Astrocyte (in vitro differentiated cells and primary cell): ENCODE measurements at places on chromosomes 2 and 18. TPM values are rescaled to one million over a fixed set of nuclear protein-coding genes. Genes with fewer than 3 reads are reported as not detected.

DNA sequence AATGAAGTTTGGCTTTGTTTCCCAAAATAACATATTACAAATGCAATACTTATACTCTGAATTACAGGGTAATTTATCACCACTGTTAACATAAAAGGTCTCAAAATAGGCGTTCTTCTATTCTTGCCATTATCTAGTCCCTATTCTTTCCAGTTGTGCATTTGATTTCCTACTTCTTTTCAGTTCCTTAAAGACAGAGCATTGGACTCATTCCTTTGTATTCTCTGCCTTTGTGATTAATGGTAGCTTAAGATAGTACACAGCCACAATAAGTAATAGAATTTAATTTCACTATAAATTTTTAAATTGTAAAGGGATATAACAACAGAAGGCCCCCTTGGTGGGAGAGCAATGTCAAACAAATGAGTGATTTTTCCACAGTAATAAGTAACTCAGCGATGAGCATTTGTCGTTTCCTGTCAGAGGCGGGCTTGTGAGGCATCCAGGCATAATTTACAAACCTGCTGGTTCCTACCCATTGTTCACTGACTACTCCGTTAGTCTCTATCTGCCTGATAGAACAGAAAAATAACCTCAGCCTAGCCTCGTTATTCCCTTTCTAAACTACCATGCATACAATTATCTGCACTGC lies 456.6 kb upstream of the REG3G start:
- DNase-seq = no peak

DNA sequence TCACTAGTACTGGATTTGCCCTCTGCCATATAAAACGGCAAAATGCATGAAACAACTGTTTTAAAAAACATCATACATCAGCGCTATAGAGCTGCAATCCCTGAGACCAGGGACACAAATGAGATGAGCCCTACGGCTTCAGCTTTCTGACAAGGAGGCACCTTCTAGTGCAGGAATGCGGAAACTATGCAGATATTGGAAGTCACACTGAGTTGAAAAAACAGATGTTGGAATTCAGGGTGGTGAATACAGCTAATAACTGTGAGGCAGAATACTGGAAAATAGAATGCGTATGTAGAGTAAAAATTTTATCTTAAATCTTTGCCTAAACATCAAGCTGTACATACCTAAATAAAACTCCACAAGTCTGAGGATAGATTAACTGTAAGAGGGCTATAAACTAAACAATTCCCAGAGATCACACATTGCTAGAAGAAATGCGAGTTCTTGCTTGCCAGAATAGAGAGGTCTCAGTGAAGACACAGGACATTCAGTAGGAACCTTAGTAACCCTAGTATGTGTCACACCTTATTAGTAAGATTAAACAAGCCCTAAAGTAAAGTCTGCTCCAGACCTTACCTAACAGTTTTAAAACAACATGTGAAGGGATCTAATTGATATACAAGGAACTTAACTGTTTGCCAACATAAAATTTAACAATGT lies 541.4 kb upstream of the DDX18 start:
- DNase-seq = no peak

DNA sequence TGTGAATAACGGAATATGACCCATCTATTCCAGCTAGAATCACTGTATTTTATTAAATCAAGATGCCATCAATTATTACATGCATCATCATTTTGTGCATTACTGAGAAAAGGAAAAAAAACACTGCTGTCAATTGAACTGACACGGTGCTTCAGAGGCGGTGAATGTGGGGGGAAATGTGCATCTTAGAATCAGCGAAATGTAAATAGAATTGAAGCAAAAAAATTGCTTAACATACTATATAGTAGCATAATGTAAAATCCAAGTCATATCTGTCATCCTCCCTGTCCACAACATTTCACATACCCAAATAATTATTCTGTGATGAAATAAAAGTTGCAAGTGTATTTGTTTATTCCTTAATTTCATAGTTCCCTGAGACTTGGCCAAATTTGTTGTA lies 84.6 kb downstream of the PRKRA start:
- DNase-seq = no peak

- DNase-seq = peak; percentile 29
Measured at GRCh38 chr2:8609357-8609811, 72.5 kb upstream of the ID2 start.

DNA sequence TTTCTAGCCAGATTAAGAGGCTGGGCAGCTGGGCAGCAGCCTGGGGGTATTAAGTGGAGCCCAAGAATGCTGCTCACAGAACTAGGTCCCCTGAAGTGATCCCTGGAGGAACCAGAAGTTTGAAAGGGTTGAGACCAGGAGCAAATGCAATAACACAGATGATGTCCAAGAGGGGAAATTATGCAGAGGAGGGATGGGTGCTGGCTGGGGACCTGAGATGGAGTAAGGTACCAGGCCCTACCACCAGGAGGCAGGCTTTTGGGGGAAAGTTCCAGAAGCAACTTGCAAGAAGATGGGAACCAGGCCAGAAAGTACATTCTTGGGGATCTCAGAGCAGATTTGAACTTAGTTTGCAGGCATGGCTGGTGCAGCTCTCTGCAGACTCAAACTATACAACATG lies 175.1 kb downstream of the NCK2 start:
- peak; percentile 4 for DNase-seq

DNA sequence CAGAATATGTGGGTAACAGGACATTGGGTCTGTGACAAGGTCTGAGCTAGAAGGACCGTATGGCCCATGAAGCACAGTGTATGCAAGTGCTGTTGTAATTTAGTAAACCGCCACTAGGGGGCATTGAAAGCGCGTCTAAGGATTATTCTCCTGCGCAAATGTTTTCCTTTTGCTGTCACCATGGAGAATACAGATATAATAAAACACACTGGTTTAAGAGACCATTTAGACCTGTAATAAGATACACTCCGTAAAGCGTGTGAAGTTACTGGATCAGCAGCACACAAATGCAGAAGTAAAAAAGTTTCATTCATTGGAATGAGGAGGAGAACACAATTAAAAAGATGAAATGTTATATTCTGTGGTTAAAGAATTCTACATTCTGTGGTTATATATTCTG lies 272.4 kb downstream of the AGAP1 start:
- peak; percentile 56 for DNase-seq

KCNK3 gene
- total RNA-seq = 1.9 and 2.3 TPM in 2 replicates

- DNase-seq = no peak
Measured at GRCh38 chr2:169510496-169510895, 994 bp downstream of the KLHL41 start.

- DNase-seq = peak; percentile 34
Measured at GRCh38 chr2:195820373-195820772, 163.3 kb downstream of the SLC39A10 start.

DNA sequence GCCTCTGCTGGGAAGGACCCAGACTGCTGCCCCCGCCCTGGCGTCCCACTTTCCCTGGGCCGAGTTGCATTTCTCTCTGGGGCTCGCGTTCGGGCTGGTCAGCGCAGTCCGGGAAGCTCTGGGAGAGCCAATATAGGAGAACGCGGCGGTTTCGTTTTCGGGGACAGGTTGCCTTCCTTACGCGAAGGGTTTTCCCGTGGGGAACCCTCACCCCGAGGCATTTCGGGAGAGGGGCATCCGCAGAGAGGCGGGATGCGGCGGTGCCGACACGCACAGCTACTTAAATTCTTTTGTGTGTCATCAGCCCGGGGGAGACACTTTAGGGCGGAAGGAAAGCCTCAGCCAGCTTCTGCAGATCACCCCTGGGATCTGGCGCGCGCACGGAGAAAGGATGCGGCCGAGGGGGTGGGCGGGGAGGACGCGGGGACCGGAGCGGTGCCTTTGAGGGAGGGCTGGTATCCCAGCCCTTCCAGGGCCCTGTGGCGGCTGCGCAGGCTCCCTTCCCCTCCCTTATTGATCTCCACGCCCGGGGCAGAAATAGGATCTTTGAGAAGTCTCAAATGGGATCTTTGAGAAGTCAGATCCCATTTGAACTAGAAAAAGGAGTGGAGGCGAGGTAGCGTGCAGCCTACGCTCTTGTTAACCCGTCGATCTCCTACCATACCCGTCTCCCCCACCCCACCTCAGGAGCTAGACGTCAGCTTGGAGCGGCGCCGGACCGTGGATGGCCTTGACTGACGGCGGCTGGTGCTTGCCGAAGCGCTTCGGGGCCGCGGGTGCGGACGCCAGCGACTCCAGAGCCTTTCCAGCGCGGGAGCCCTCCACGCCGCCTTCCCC lies 1.2 kb downstream of the GATA6 start:
- peak; percentile 67 for DNase-seq

GRCh38 chr2:138521821-138522220 lies 20.3 kb downstream of the SPOPL start:
- no peak for DNase-seq

DNA sequence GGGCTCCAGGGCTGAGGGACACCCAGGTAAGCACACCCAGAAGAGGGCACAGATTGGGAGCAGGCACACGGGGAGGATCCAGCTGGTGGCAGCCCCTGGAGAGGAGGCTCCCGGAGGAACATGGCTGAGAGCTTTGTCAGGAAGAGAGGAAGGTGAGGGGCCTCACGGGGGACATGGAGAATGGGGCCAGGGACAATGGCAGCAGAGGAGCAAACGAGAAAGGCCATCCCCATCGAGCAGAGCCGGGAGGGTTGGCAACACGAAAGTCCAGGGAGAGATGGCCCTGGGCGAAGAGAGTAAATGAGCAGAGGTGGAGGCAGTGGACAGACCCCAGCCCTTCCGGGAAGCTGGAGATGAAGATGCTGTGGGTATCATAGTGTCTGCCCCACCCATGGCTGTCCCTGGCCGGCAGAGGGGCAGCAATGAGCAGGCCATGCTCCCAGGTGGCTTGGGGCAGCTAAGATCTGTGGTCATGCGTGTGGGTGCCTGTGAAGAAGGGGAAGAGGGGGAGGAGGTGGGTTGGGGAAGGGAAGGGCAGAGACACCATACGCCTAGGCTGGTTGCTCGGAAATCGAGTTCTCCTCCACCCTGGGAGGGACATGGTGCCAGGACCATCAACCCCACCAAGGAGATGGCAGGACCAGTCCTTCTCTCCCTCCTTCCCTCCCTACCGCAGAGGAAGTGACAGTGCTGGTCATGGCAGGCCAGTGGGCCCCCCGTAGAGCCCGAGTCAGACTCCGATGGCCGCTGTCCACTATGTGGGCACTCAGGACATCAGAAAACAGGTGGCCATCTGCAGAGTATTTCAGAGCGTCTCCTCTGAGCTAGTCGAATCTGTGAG lies 191.7 kb downstream of the NDUFA10 start:
- DNase-seq = no peak

- peak; percentile 35 for DNase-seq
Measured at GRCh38 chr2:226669249-226669648, 130.4 kb downstream of the IRS1 start.

GRCh38 chr2:240989451-240990265 lies 8.8 kb upstream of the SNED1 start:
- DNase-seq = no peak

DNA sequence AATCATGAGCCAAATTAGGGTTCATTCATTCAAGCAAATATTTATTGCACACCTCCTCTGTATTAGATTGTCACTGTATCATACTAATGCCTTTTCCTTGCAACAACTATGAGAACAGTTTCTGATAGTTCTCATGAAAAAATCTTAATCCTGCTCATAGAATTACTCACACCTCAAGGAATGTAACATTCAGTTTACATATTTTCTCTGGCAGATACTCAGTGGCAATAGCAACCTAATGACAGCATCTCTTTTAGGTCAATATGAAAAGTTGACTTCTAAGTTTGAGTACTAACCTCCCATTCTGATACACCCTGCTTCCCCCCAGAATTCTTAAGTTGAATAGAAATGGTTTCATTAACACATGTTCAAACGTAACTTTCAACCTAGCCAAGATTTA lies 132.0 kb downstream of the VWC2L start:
- DNase-seq = peak; percentile 76

DNA sequence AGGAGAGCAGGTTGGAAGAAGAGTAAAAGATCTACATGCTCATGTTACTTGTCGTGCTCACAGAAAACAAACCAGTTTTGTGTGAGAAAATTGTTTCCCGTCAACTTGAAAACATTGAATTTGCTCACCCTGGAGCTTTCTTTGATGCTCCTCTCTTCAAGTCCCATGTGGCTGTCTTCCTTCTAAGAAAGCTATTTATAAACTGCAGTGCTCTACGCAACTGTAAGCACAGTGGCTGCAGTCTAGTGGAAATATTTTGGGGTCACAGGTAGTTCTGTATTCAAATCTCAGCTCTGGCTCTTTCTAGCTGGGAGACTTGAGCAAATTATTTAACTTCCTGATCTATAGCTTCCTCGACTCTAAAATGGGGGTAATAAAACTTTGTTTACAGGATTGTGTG lies 211.8 kb downstream of the PLCL1 start:
- no peak for DNase-seq

- peak; percentile 3 for DNase-seq
Measured at GRCh38 chr2:214226061-214226460, 184.8 kb upstream of the VWC2L start.

DNA sequence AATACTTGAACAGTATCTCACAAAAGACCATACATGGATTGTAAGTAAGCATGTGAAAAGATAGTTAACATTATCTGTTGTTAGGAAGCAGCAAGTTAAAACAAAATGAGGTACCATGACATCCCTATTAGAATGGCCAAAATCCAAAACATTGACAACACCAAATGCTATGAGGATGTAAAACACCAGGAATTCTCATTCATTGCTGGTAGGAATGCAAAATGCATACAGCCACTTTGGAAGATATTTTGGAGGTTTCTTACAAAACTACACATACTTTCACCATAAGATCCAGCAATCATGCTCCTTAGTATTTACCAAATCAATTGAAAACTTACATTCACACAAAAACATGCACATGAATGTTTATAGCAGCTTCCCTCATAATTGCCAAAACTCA lies 30.9 kb upstream of the ICOS start:
- DNase-seq = peak; percentile 23

SIGLEC15 gene
- total RNA-seq = 0.19 and 0.27 TPM in 2 replicates

HADHA gene
- total RNA-seq = 132 and 139 TPM in 2 replicates

DNA sequence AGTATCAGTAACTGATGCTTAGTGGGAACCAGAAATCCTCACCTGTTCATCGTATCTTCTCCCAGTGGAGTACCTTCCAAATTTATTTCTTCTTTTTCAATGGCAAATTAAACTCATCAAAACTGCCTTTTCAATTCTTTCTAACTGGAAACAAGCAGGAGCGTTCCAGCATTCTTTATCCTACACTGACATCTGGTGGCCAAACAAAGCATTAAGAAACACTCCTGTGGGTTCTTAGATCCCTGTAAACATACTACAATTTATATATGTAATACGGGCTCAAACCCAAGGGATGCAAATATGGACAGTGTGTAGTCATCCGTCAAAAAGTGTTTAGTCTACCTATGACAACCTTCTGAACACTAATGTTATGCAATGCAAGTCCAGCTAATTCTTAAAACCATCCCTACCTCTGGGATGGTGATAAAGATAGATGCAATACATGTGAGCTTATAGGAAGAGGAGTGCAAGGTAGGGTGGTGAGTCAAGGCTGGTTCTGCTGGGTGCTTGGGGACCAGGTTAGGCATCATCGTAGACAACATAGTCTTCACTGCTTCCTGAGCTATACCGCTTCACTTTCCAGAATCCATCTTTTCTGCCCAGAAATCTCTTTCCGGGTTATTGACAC lies 375.0 kb downstream of the CTNNA2 start:
- peak; percentile 33 for DNase-seq

GPR55 gene
- total RNA-seq = 0.12 TPM in 1 of 2 replicates, not detected in the other

IL18R1 gene
- total RNA-seq = 2.4 and 4.4 TPM in 2 replicates

GRCh38 chr2:96913398-96914202 lies 43.7 kb upstream of the SEMA4C start:
- DNase-seq = no peak

SRD5A2 gene
- total RNA-seq = not detected in 2 replicates

- no peak for DNase-seq
Measured at GRCh38 chr2:172107690-172108586, 5.2 kb upstream of the DLX2 start.

DSC3 gene
- 5.2 and 5.6 TPM in 2 replicates for total RNA-seq
